Panc1 (cell line): ENCODE measurements at places on chromosomes 6 and 20.

DNA sequence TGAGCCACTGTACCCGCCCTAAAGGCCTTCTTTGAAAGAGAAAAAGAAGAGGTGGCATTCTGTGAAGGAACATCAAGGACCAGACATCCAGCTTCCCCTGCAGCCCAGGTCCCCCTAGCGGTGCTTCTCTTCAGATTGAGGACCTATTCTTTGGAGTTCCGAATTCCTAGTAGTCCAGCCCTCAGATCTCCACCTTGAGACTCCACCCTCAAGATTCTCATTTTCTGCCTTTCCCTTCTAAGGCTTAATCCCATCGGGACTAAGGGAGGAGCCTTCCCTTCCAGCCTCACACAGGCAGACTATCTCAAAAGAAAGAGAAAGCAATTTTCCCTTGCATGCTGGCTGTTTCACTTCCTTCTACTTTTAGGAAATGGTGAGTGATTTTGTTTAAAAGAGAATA lies 32.5 kb downstream of the MUC22 start:
- peak; percentile 18 for DNase-seq

GRCh38 chr6:67735623-67736022 lies 899.5 kb upstream of the ADGRB3 start:
- no peak for DNase-seq

DNA sequence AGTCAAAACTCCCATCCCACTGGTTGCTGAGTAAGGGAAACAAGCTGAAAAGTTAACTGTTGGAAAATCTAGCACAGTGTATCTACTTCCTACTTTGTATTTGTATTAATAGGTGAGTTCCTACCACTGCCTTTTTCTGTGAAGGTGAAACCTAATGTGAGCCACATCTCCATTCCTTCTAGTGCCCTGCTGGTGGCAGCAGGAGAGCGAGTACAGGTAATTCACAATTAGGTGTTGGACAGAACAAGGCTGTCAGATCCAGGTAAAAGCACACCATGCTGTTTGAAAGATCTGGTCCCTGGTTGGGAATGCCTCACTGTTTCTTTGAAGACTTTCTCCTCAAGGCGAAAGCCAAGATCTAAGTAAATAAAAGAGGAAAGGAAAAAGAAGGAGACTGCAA lies 528.4 kb downstream of the PKHD1 start:
- DNase-seq: no peak

DNA sequence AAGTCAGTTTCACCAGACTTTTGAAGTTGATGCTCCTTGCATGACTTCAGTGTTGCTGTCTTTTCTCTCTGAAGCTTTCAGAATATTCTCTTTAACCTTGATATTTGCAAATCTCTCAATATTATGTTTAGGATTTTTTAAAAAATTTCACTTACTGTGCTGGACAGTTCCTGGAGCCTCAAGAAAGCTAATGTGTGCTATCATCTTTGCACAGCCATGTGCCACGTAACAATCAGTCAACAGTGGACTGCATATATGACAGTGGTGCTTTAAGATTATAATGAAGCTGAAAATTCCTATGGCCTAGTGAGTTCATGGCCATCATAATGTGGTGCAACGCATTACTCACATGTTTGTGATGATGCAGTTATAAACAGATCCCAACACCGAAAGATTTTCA lies 59.1 kb upstream of the OGFRL1 start:
- no peak for DNase-seq

GRCh38 chr6:53159558-53159957 lies 10.9 kb upstream of the GCM1 start:
- no peak for DNase-seq

GRCh38 chr6:100573166-100573565 lies 108.4 kb upstream of the SIM1 start:
- no peak for DNase-seq

- no peak for DNase-seq
These were observed 90.3 kb downstream of the ARHGAP18 start for GRCh38 chr6:129619579-129620233.
